Stimulated activated CD4-positive, alpha-beta T cell treated with anti-CD3 and anti-CD28 coated beads, Interleukin-1b, Interleukin-23, amount 100 ng/mL, for 48 hours (primary cell): ENCODE measurements at places on chromosomes 11 and 22.
A peak's percentile ranks its signal among the peaks of the same experiment; 100 is the strongest.

- no peak for DNase-seq
Measured at GRCh38 chr11:15179167-15179566, 64.4 kb downstream of the INSC start.

- DNase-seq, result peak; percentile 24
Measured at GRCh38 chr22:41687901-41688364, 734 bp downstream of the SNU13 start.

- peak; percentile 41 for DNase-seq
Measured at GRCh38 chr11:2772544-2773031, 72.8 kb upstream of the KCNQ1OT1 start.

DNA sequence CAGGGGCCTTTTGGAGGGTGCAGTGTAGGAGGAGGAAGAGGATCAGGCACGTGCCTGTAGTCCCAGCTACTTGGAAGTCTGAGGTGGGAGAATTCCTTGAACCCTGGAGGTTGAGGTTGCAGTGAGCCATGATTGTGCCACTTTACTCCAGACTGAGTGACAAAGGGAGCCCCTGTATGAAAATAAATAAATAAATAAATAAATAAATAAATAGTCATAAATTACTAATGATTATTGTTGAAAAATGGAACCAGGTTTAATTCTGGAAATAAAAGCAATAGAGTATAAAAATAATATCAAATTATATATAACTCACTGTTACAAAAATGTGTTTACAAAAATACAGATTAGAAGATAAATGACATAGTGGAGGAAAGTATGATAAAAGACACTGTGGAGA, 37.9 kb downstream of the GRIA4 start:
- DNase-seq, result no peak

- DNase-seq, result no peak
Measured at GRCh38 chr11:35064114-35064800, 74.7 kb upstream of the CD44 start.

GRCh38 chr11:65880844-65881421, 1.3 kb downstream of the CTSW start:
- no peak for DNase-seq

DNA sequence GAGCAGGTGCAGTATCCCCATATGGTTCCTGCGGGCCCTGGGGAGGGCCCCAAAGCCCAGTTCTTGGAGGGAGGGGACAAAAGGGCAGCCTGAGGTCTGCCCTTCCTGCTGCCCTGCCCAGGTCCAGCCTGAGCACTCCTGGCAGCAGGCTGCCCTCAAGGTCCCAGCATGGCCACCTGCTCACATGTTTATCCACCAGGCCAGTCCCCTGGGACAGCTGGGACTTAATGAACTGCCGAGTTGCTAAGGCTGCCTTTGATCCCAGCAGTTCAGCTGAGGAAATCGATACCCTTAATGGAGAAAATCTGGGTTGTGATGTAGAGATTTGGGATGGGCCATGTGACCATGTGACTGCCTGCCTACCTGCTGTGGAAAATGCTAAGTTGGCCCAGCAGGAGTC, 146.2 kb downstream of the TRIM29 start:
- no peak for DNase-seq

GRCh38 chr22:41781507-41781906, 19.0 kb upstream of the CCDC134 start:
- no peak for DNase-seq
